ENCODE measurements at places on chromosomes 2 and 18. TPM values are rescaled to one million over a fixed set of nuclear protein-coding genes. Genes with fewer than 3 reads are reported as not detected.

Gene UGT1A8
- total RNA-seq, result 0.37 TPM

Gene SERPINB4
- total RNA-seq, result 5.0 TPM

Gene CENPA
- total RNA-seq, result 12.6 TPM

Gene SERPINB10
- total RNA-seq, result 0.28 TPM
